AG08395 (cell line): ENCODE measurements at places on chromosomes 5 and 9.

DNA sequence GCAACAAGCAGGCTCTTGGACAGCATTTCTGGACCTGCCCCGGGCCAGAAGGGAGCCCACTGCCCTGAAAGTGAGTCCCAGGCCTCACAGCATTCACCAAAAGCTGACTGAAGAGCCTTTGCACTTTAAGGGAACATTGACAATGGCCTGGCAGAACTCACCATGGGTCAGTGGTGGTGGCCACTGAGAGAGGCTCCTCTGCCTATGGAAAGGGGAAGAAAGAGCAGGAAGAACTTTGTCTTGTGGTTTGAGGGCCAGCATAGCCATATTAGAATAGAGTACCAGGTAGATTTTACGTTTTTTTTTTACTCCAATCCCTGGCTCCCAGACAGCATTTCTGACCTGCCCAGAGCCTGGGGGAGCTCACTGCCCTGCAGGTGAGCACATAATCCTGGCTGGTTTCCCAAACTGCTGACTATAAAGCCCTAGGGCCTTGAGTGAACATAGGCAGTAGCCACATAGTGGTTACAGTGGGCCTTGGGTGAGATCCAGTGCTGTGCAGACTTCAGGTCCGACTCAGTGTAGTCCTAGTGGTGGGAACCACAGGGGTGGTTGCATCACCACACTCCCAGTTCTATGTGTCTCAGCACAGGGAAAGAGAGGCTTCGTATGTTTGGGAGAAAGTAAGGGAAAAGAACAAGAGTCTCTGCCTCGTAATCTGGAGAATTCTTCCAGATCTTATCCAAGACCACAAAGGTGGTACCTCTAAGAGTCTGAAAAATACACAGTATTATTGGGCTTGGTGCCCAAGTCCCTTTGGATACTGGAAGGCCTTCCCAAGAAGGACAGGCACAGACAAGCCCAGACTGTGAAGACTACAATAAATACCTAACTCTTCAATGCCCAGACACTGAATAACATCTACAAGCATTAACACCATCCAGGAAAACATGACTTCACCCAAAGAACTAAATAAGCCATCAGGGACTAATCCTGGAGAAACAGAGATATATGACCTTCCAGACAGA lies 89.5 kb downstream of the TSSK1B start:
- no peak for DNase-seq

DNA sequence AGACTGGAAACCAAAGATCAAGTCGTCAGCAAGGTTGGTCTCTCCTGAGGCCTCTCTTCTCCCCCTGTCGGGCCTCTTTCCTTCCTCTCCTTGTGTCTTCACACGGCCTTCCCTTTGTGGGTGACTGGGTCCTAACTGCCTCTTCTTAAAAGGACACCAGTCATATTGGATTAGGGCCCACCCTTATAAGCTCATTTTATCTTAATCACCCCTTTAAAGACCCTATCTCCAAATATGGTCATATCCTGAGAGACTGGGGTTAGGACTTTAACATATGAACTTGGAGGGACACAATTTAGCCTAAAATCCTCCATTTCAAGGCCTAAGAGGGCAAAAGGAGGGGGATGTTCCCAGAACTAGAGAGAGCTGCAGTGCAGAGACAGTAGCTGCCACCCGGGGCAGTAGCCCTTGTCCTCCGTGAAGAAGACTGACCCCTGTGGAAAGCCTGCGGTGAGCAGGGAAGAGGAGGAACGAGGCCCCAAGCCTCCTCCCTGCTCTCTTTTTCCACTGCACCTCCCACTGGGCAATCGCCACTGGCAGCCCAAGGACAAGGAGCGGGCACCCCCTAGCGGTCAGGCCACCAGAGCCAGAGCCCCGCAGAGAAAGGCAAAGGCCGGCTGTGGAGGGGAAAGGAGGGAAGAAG lies 34.9 kb downstream of the CFAP90 start:
- peak; percentile 80 for DNase-seq

- DNase-seq = no peak
Observed at GRCh38 chr5:170493028-170493820, 10.6 kb upstream of the KCNIP1 start.

- DNase-seq = no peak
Observed at GRCh38 chr9:3736161-3736560, 210.4 kb upstream of the RFX3 start.

GRCh38 chr9:89999534-90000370 lies 394.9 kb downstream of the GADD45G start:
- DNase-seq = peak; percentile 61

DNA sequence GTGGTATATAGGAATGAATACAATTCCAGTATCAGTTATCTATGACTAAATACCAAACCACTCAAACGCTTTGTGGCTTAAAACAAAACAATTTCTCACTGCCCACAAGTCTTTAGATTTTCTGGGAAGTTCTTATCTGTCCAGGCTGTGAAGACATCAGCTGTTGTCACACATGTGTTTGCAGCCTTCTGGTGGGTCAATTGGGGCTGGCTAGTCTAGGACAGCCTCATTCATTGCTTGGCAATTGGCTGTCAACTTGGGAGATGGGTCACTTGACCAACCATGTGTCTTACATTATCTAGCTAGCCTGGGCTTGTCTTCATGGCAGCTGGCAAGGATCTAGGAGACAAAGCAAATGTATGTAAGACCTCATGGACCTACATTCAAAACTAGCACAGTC lies 53.8 kb upstream of the PAPPA start:
- DNase-seq = no peak

GRCh38 chr5:36772276-36773140 lies 104.1 kb upstream of the NIPBL start:
- DNase-seq = no peak

- peak; percentile 78 for DNase-seq
Observed at GRCh38 chr5:9545992-9546851, at the start of gene SEMA5A. Gene SEMA5A, minus strand, starts transcription at chr5:9546075. Its CDS starts 166,129 bp downstream, at chr5:9379946.

GRCh38 chr9:123167474-123167873 lies 100.9 kb downstream of the STRBP start:
- DNase-seq = no peak

DNA sequence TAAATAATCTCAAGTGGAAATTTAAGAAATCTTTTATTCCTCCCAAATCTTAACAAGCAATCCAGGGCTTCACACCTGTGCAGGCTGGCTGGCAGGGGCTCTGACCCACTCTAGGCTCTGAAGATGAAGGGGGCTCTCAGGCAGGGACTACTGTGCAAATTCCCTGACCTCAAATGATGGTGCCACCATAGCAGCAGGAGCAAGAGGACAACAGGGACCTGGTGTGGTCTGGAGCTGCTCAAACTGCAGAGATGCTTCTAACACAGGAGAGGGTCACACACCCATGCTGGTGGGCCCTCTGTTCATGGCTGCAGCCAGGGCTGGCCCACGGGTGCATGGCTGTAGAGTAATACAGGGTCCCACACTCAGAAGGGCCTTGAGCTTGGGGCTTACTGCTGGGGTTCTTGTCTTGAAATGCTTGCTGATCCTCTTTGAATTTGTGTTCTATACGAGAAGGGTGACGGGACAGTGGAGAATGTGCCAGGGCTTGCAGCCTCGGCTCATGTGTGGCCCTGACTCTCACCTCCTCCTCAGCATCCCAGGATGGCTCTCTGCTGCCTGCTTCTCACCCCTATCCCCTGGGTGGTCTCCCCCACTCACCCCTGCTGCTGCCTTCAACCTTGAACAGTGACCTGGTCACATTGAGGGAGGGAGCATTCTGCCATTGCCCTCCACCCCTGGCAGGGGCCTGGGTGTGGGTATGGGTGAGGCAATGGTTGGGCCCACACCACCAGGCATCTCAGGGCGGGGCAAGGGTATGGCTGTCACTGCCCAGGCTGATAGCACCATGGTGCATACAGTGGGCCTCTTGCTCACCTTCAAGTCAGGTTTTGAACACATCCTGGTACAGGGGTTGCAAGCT lies 191.7 kb downstream of the FSTL4 start:
- DNase-seq = no peak

- DNase-seq = no peak
Observed at GRCh38 chr5:140631831-140632365, 1.1 kb downstream of the CD14 start.

DNA sequence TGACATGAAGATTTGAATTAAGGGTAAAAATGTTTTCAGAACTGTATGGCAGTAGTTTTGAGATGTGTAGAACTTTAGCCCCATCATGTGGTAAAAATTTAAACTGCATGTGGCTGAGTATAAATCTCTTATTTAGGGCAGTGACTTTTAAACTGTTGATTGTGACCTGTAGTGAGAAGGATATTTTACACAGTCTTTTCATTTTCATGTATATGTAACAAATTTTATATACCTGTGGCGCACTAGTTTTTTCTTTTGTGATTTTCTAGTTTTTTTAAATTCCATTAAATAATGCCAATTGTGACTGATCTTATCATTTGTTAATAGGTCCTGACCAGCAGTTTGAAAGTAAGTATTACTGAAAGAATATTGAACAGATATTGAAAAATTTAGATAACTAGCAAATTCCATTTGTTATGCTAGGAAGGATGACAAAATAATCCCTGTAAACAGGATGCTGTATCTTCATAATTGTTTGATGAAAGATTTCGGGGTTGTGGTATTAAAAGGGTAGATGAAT lies 47.2 kb downstream of the GPBP1 start:
- DNase-seq = peak; percentile 61

DNA sequence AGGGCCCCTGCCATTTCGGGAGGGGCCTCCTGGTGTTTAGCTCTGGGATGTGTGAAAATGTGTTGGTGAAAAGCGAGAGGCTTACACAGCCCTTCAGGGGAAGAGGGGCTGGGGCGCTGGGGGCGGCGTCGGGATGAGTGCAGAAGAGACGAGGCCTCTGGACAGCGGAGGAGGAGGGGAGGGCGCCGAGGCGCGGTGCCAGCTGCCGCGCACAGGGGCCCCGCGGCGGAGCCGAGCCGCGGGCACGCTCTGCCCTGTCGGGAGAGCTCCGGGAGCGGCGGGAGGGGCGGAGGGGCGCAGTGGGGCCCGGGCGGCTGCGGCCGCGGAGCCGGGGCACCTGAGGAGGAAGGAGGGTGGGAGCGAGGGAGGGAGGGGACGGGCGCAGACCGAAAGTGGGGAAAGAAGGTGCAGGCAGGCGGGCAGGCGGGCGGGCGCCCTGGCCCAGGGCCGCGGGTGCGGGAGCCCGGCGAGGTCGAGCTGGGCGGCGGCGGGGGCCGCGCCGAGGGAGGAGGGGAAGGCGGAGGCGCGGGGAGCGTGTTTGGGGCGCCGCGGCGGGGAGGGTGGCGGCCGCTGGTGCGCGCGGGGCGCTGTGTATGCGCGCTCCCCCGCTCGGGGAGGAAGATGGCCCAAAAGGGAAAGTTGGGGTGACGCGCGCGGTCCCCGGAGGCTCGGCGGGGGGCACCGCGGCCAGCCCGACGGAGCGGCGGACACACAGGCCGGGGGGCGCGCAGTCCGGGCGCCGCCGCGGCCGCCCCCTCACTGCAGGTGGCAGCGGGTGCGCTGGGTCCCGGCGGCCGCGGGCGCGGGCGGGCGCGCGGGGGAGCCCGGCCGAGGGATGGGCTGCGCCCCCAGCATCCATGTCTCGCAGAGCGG lies at the start of gene PDE8B:
Gene PDE8B (plus strand): TSS at position 590 of the 873 bp plus-strand sequence. CDS start 246 bp downstream, at position 836.
- DNase-seq = no peak

GRCh38 chr5:82986404-82986803 lies 90.8 kb downstream of the TMEM167A start:
- DNase-seq = no peak

DNA sequence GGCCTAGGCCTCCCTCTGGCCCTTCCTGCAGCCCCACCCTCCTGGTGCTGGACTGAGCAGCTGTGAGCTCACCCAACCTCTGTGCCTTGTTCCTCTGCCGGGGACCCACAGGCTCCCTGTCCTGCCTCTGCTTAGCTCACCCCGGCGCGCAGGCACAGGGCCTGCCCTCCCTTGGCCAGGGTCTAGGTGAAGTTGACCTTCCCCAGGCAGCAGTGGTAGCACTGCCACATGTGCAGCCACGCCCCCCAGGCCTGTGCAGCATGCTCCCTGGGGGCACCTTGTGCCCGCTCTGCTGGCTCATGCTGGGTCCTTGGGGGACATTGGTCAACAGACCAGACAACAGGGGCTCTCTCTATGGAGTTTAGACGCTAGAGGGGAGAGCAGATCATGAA lies 18.1 kb downstream of the TRIP13 start:
- DNase-seq = no peak
